Activated CD4-positive, alpha-beta T cell treated with anti-CD3 and anti-CD28 coated beads for 36 hours (primary cell): ENCODE measurements at places on chromosomes 7 and 10.
A peak's percentile ranks its signal among the peaks of the same experiment; 100 is the strongest.

GRCh38 chr10:68829521-68829920, 2.2 kb downstream of the STOX1 start:
- peak; percentile 19 for DNase-seq

DNA sequence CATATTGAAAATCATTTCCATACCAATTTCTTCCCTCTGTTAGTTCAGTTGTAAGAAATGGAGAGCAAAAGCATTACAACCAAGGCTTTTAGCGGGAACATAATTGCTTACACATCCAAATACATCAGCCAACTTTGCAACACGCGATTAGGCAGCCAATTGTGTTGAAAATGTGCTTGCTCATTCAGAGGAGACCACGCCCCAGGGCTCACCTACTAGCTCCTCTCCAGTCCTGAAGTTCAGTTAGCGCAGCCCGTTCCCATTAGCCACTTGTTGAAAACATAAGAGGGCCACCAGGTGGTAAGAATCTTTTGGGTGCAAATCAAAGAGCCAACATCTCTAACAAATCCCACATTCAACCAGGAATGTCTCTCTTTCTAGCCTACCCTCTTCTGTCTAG, 213.2 kb upstream of the MDFIC start:
- DNase-seq, result no peak

GRCh38 chr10:58587676-58588075, 75.0 kb downstream of the BICC1 start:
- no peak for DNase-seq

DNA sequence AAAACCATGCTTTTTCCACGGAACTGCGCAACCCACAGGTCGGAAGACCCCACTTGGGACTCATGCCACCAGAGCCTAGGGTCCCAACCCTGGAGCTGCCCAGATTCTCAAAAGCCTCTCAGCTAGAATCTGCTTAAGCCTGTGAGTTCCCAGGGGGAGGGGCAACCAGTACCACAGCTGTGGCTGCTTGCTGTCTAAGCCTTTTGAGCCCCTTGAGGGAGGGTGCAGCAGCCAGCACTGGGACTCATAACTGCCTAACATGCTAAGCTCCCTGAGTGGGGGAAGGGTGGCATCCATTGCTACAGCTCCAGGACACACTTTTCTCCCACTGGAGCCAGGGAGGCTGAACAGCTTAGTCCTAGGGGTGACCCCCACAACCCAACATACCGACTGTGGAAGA, 485.6 kb upstream of the GRM3 start:
- no peak for DNase-seq

- no peak for DNase-seq
These were observed 383.8 kb upstream of the ZMIZ1 start for GRCh38 chr10:78684947-78685346.
